ENCODE measurements at places on chromosomes 4 and X.

GRCh38 chr4:6526156-6526555, 48.8 kb upstream of the MAN2B2 start:
- no peak for DNase-seq

GRCh38 chrX:108088511-108088910, 2.8 kb downstream of the PSMD10 start:
- DNase-seq = no peak

DNA sequence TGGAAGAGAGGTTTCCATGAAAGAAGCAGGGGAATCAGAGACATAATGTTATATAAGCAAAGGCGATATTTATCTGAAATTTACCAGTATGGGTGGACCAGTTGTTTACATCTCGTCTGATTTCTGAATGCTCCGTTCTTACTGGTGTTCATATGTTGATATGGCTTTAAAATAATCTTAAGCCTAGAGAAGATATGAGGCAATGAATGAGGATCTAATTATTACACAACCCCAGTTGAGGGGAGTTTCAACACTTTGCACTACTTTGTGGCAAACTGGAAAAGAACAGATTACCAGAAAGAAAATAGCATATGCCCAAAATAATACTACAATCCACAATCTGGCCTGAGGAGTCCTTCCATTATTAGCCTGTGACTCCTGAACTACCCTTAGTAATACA, 263.3 kb upstream of the MAGEB2 start:
- DNase-seq = no peak

DNA sequence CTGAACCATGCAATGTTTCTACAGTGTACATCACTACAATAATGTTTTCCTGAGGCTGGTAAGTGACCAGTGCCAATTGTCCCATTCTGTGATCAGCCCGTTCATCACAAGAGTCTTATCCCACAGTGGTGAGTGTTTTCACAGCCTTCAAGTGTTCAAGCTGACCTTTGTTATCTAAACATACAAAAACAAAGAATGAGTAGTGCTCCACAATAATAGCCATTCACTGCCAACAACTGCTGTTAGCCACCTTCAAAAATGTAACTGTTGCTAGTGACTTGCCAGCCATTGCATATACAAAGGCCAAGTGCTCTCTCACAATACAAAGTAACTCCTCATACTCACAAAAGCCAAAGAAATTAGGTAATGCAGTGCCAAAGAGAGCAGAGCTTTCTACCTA, 1084.1 kb downstream of the FAM133A start:
- no peak for DNase-seq

DNA sequence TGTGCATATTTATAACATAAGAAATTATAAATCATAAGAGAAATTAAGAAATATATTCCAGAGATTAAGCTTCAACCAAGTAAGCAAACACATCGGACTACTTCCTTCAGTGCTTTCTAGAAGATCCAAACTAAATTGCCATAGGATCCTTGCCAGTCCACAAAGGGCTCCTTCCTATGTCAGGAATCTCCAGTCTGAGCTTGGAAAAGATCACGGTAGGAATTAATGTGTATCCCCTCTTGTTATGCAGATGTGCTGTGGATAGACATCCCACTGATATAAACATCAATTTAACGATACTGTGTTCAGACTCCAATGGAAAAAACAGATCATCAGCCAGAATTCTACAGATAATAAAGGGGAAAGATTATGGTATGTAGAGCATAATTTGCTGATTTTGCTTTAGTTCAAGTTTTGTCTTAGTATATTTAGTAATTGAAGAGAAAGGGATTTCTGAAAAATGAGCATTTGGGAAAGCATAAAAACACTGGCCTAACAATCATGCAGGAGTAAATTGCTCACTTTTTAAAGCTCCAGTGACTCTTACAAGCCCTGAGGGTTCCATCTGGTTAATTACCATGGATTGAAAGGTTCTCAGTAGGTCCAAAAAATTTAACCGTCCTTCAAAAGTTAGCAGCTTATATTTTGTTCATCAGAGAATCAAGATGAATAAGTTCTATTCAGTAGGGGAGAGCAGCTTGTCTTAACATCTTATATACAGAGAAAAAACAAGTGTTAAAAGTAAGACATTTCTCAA, 65.9 kb downstream of the HHIP start:
- DNase-seq = no peak

GRCh38 chrX:20487227-20487626, 220.5 kb upstream of the RPS6KA3 start:
- DNase-seq = no peak

GRCh38 chr4:83625821-83626220, 89.9 kb downstream of the GPAT3 start:
- no peak for DNase-seq

DNA sequence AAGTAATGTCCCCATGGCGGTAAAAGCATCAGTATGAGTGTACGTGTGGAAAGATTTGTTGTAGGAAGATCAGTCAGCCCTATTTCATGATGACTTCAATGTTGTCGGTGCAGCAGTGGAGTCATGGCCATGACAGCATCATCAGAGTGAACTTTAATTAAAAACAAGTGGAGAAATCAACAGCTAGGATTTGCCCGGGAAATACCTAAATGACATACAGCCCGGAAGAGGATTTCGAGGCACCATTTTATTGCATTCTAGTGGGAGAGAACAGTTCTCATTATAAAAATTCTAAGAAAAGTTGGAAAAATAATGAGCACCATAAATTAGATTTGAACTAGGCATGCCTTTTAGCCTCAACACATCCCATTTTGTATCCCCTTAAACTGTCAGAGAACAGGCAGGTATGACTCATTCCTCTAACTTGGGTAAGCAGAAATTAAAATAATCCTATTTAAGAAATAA, 170.1 kb downstream of the SHROOM3 start:
- peak; percentile 25 for DNase-seq

DNA sequence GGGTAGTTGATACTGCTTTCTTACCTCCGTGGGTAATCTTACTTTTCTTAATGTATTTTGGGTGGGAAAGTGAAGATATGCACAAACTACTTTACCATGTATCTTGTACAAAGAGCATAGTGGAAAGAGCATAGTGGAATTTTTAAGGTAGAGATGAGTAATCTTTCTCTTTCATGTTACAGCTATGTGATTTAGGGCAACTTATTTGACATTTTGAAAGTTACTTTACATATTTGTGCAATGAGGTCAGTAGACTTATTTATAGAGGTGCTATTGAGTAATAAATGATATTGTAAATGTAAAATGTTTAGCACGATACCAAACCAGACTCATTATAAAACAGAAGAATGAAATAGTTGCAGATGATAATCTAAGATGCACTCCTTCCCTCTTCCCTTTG, 351.2 kb downstream of the TRAM1L1 start:
- DNase-seq = no peak

GRCh38 chrX:26411045-26411444, 195.1 kb downstream of the MAGEB5 start:
- no peak for DNase-seq

DNA sequence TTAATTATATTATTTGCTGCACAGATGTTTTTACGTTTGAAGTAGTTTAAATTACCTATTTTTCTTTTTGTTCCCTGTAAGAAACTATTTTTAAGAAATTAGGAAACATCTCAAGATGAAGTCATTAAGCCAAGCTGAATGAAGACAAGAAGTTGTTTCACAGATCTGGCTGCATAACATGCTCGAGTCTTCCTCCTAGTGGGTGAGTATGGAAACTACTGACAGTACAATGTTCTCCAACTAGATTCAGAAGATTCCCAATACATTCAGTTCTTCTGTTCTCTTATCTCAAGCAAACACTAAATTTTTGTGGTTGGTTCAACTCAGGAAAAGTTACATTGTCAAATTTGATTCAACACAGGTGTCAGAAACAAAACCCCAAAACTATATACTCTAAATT, 256.8 kb upstream of the VCX start:
- no peak for DNase-seq

DNA sequence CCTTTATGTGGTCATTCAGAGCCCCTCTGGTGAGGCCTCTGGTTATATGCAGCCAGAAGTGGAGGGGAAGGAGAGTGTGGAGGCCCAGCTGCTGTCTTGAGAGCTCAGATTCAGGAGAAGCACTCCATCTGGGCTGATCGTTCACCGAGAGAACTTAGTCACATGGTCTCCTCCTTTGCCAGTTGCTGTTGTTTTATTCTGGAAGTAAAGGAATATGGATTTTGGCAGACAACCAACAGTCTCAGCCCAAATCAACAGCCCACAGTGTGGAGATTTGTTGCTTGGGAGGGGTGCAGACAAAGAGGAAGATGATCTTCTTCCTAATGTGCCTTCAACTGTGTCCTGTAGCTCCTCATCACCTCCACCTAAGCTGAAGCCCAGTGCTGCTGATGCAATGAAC, 355.4 kb downstream of the ANK2 start:
- no peak for DNase-seq

GRCh38 chrX:74613370-74614092, 893 bp downstream of the RLIM start:
- peak; percentile 43 for DNase-seq

DNA sequence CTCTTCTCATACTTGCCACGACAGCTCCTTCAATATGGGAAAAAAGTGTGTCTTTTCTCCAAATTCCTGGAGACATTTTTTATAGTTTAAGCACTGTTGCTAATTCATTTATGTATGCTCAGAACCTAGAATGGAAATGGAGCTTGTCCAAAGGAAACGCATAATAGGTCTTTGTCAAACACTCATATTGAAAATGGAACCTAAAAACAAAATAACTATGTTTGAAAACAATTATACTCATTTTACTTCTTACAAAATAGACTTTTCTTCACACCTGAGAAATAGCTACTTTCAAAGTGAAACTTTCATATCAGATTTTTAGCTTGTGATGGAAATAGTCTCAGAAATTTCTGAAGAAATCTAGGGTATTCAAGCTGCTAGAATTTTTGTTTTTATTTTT, 529.7 kb upstream of the BOD1L1 start:
- no peak for DNase-seq

GRCh38 chr4:124334119-124334518, 378.4 kb downstream of the ANKRD50 start:
- DNase-seq = peak; percentile 74

DNA sequence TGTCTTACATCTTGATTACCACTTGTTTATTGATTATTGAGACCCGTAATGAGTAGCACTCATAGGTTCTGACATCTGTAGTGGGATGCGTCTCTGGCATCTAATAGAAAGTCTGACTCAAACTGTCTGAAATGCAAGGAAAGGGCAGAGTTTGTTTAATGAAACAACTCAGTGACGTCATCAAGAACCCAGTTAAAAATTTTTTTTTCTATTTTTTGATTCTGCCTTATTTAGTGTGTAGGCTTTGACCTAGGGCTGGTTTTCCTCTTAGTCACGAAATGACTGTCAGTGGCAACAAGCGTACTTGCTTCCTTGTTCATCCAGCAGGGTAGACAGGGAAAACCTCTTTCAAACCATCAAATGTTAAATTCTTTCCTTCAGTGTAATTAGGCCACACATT, 3.1 kb upstream of the CDKL5 start:
- peak; percentile 81 for DNase-seq

Data from kidney glomerular epithelial cell (primary cell).